ENCODE measurements at places on chromosomes 3 and 15.

- DNase-seq = no peak
Measured at GRCh38 chr3:132038198-132038825, 3.5 kb upstream of the CPNE4 start.

DNA sequence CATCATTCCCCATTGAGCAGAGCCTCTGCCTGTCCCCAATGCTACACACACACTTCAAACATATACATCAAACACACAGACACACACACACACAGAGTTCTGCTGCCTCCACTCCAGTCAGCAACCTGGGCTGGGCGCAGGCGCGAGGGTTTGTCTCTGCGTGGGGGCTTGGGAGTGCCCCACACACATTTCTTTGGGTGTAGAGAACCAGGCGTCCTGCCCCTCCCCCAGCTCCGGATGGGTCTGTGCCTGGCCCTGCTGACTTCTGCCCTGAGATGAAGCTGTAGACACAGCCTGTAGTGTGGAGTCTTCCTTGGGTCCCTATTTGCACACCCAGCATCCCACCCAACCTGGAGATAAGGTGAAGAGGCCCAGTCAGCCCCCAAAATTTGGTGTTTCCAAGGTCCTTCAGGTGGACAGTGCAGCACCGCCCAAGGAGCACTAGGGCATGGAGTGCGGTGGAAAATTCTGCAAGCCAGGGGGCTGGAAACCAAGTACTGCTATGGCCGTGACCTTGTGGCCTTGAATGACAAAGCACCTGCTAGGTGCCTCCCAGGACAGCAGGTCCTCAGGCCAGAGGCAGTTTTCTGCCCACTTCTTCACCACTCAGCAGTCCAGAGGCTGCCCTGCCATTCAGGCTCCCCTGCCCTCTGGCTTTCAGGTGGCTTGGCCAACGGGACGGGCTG is 26.8 kb downstream of the FBXW12 start:
- DNase-seq = no peak

DNA sequence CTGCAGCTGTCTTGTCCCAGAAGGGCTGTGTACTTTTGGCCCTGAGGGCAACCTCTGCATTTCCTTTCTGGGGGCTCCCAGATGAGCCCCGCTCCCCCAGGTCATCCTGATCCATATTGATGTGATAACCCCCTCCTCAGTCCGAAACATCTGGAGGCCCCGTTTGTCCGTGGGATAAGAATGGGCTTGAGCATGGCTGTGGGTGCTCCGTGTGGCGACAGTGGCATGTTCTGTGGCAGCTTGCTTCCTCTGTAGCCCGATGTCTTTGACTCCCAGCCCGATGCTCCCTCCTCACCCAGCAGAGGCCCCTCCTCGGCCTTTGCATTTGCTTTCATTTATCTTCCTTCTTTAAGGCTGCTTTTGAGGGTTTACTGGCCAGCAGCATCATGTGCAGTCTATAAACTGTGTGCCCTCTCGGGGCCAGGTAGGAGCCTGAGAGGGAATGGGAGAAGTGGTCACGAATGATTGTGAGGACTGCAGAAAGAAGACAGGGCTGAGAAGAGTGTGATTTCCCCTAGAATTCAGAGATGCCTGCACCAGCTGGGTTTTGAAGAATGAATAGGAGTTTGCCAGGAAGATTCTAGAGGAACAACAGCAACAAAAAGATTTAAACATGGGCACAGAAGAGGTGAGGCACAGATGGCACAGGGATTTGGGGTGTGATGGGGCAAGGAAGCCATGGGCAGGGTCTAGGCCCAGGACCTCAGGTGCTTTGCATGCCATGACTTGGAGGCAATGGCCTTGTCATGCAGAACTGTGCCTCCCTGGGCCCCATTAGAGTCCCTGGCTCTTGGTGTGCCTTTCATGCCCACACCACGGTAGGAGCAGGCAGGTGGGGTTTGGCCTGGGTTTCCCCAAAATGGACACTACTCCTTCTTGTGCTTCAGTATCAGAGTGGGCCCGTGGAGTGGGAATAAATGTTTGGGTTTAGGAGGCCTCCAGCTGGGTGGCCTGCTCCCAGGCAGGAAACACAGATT is 34.2 kb downstream of the APBA2 start:
- no peak for DNase-seq

DNA sequence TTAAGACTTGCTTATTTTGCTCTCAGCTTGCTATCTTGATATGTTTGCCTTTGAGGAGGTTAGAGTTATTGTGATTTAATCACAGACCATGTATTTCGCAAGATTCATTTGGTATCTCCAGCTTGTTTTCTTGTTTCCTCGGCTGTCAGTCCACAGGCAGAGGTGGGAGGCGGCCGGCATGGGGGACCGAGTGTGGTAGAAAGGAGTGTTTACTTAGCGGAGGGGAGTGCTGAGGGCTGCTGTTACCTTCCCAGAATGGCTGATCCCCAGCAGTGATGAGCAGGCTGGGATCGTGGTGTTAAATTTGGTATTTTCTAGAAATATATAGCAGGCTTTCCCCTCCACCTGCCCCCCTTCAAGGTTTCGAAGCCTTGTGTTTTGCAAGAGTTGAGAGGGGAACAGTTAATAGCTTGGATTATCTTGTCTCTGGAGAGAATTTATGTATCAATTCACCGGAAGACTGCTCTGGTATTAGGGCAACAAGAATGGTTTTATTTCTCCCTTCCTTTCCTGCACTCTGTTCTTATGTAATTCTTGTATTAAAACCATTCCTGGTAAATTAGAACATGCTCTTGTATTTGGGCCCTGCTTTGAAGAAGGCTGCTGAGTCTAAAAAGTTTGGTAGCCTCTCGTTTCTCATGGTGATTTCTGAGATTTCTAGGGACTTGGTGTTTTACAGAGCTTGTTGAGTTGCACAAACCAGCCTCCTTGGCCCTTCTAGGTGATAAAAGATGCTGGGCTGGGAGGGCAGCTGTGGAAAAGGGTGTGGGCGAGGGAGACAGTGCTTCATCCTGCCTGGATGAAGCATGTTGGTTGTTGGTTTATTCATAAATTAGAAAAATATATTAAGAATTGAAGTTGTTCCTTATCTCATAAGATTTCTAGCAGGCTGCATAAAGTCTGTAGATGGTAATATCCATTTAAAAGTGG is 151.4 kb downstream of the IGF1R start:
- no peak for DNase-seq

DNA sequence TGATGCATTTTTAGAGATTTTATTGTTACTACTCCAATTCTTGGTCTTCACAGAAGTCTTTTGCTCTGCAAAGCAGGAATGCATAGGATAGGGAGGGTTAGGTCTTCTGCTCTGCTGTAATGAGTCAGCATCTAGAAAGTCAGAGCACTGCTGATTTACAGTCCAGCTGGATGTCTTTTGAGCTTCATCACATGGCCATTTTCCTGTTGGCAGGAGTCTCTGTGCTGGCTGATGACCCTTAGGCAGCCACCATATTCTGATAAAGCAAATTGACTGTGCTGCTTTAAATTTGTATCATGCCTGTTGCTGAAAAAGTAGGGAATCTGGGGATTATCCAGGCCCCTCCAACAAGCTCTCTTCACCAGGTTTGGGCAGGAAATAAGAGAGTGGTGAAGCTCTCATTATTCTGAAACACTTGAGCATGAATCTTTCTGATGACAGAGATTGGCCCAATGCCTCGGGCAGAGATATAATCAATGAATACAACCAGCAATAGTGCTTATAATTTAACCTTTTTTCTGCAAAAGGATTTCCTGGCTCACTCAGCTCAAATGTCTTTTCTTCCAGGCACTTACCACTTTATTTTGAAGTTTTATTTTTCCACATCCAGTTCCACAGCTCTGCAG is 9.7 kb upstream of the CRBN start:
- no peak for DNase-seq

DNA sequence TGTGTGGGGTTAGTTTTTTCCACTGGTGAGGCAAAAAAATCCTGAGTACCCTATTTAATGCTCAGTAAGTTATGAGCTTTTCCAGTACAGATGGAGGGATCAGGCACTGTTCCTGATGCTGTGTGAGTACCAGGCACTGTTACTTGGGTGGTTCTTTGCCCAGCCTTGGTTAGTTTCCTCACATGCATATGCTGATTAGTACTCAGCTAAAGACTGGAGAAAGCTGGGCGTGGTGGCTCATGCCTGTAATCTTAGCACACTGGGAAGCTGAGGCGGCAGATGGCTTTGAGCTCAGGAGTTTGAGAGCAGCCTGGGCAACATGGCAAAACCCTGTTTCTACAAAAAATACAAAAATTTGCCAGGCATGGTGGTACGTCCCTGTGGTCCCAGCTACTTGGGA is 210.3 kb upstream of the SGO1 start:
- DNase-seq = no peak

DNA sequence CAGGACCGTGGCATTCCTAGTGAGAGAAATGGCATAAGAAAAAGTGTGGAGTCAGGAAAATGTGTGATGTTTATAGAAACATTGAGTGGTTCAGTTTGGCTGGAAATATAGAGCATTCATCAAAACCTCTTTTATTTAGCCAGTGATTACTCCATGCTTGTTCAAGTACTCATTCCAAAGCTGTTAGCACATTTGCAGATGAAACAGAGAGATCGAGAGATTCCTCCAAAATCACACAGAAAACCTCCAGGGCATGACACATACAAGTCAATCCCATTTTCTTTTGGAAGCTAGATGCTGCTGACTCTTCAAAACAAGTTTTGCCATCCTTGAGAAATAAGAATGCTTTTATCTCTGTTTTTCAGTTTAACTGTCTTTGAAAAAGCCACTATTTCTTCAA is 11.5 kb upstream of the MB21D2 start:
- DNase-seq = no peak

All from activated T-cell treated with anti-CD3 and anti-CD28 coated beads for 24 hours (primary cell).